ENCODE measurements at places on chromosomes 1 and 21. TPM values are rescaled to one million over a fixed set of nuclear protein-coding genes. Genes with fewer than 3 reads are reported as not detected.

GRCh38 chr1:222629921-222630535, 12.1 kb downstream of the MIA3 start:
- no peak for DNase-seq

DNA sequence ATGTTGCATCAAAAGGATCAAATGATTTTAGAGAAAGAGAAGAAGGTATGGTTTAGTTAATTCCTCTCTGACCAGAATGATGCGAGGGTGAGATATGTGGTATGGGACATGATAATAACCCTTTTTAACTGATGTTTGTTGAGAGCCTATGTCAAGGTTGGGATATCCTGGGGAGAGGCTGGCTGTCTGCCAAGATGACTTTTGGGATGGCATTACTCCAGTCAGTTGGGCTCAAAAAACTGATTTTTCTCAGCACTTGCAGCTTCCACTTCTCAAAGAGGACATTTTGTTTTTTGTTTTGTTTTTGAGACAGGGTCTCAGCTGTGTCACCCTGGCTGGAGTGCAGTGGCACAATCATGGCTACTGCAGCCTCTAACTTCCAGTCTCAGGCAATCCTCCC, 17.7 kb upstream of the STX12 start:
- DNase-seq: no peak

DNA sequence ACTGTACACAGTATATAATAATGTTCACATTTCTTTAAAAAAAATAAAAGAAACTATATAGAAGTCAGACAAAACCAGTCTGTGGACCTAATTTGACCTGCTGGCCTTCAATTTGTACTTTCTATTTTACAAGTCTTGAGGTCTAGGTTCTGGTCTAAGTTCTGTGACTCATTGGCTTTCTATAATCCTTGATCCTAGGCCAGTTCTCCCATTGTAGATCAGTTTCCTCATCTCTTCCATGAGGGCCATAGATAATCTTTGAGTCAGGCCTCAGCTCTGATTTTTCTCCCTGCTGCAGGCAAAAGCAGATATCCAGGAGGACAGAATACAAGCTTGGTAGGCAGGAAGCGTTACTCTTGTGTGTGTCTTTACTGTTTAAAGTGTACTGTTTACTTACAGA, 603.7 kb upstream of the CAMK1G start:
- no peak for DNase-seq

DNA sequence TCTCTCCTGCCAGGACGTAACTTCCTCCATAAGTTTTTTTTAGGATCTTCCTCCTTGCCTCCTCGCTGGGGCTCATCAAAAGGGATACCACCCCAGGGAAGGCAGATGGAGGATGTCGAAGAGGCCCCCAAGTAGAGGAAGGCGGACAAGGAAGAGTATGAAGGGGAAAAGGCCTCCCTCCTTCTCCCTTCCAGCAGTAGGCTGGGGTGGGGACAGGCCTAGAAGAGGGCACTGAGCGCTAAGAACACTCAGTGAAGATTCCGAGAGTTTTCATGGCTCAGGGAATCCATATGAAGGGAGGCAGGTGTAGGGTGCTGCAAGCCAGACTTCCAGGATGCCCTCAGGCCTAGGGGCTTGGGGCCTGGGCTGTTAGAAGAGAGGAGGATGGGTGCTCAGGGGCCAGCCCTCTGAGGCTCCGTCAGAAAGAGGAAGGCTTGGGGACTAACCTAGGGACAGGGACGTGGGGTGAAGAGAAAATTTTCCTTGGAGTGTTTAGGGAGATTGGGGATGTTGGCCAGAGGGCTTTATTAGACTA, 1.8 kb upstream of the SLC6A9 start:
- no peak for DNase-seq

DNA sequence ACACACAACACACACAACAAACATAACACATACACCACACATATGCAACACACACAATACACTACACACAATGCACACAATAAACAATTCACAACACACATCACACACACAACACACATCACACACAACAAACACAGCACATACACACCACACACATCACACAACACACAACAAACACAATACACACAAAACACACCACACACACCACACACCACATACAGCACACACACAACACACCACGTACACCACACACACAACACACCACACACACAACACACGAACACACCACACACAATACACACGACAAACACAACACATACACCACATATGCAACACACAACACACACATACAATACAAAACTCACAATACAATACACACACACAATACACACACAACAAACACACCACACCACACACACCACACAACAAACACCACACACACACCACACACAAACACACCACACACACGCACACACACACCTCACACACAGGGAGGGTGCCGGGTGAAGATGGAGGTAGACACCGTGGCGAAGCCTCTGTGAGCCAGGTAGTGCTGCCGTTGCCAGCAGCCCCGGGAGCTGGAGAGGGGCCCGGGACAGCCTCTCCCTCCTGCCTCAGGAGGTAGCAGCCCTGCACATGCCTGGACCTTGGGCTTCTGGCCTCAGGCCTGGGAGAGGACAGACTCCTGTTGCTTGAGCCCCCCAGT, 30.4 kb upstream of the C1orf174 start:
- no peak for DNase-seq

- no peak for DNase-seq
These were observed 10.1 kb upstream of the ABCA4 start for GRCh38 chr1:94130851-94131595.

DNA sequence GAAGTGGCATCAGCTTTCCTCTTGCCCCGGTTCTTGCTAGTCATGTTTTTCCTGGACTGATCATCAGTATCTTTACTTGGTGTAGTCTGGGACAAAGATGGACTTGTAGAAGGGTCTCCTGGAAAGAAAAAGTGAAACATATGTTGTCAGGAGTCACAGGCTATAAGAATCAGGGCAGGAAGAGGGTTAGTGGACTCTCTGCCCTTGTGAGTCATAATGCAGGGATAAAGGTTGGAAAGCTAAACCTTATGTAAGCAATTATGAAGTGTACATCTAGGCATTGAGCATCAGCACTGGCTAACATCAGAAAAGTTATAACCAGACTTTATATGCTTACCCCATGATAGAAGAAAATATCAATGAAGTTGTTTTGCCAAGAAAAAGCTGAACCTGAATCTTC, 51.2 kb downstream of the XKR8 start:
- no peak for DNase-seq

DNA sequence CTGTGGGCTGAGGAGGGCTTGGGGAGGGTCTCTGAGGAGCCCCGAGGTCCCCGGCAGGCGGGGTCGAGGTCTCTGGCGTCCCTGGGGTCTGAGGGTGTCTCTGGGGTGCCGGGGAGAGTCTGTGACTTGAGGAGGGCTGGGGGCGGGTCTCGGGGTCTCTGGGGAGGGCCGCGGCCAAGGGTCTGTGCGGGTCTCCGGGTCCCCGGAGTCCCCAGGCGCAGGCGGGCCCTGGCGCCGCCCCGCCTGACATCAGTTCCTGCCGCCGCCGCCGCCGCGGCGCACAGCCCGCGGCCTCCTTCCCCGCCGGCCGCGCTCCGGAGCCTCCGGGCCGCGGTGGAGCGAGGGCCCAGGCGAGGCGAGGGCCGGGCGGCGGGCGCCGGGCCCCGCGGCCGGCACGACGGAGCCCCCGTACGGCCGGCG, at the start of gene PLEKHM2:
TSS of gene PLEKHM2 (plus strand) at position 279 of the 420 bp plus-strand sequence. CDS start 239 bp downstream, outside the sequence.
- no peak for DNase-seq

DNA sequence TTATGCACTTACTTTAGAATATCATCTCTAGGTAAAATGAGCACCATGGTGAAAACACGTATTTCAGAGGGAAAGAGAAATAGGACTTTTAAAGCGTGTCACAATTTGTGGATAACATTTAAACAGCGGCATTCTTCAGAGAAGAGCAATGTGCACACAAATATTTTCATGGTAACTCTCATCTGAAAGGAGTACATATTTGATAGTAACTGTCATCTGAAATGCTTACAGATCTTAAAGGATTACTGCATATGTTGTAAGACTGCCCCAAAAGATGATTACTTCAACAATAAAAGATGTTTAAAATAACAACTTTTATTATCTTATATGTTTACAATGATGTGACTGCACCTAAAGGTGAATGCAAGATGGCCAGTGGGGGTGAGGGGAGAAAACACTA, 408.8 kb downstream of the PLA2G4A start:
- DNase-seq: no peak

- no peak for DNase-seq
These were observed 49.7 kb downstream of the GPR52 start for GRCh38 chr1:174497478-174497877.

DNA sequence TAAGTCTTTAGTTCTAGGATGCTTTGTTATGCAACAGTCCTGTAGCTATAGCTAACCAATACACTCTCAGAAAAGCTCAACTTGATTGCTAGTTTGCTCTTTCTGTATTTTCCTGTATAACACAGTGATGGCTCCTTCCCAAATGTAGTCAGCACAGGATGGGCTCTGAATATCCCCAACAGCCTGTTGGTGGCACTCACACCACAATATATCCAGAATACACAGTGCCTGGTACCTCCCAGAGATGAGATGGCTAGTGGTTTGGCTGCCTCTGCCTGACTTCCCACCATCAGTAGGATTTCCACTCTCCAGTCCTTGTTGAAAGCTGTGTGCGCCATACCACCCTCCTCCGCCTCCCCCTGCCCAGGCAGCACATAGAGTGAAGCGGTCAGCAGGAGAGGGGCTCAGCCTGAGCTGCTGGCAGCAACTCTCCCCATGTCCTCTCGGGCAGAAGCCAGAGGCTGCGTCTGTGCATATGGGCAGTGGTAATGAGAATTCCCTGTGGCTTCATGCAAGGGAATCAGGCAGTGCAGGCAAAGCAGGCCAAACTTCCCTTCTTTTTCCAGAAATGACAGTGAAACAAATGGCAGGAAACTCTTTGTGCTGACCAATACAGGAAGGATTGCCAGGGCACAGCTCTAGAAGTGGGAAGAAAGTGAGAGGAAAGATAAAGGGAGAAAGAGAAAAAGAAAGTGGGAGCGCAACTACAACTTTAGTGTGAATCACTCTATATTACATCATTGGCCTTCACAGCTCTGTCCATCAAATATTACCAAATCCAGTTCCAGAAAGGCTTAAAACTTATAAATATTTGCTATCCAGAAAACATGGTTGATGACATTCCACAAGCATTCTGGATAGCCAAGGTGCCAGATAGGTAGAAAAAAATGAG, 49.7 kb downstream of the LMX1A start:
- DNase-seq: no peak

DNA sequence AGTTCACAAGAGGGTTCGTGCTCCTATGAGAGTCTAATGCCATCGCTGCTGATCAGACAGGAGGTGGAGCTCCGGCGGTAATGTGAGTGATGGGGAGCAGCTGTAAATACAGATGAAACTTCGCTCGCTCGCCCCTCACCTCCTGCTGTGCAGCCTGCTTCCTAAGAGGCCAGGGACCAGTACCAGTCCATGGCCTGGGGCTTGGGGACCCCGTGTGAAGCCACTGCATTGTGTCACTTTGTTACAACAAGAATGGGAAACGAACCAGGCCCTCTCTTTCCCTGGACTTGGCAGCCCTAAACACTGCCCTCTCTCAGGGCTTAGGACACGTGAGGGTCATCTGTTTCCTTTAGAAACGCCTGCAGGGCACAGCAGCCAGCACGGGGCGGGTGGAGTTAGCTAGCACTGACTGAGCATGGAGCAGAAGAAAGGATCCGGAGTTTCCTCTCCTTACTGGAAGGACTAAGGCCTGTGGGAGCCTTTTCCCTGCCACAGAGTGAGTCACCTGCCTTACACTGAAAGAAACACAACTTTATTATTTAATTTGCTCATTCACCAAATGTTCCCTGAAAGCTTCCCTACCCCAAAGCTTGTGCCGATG, 185.2 kb upstream of the TMEM51 start:
- no peak for DNase-seq

GRCh38 chr1:173063171-173063570, 12.4 kb upstream of the TNFSF18 start:
- no peak for DNase-seq

GRCh38 chr1:42482635-42483153, 19.6 kb downstream of the CCDC30 start:
- DNase-seq: no peak

- no peak for DNase-seq
These were observed 45.9 kb upstream of the PUM1 start for GRCh38 chr1:31111290-31111951.

DNA sequence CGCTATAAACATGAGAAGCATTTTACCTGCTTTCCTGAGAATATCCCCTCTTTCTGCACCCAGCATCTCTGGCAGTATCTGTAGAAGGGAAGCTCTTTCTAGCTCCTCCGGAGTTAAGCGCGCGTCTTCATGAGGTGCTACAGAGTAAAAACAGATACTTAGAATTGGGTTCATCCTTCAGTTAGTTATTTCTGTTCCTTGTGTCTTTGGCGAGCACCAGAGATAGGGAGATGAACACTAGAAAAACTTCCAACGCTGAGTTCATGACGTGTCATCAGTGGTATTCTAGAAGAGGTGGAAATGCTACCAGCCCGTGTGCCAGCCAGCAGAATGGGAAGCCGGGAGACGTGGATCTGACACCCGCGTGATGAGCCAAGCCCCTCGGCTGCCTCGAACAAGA, 2.1 kb downstream of the UTS2 start:
- DNase-seq: no peak

BSND gene
- polyA plus RNA-seq: 4.2 TPM

DCST1 gene
- 0.34 TPM for polyA plus RNA-seq

DMBX1 gene
- polyA plus RNA-seq: not detected

PRKAA2 gene
- polyA plus RNA-seq: 17.0 TPM

LCE3D gene
- polyA plus RNA-seq: not detected

CRNN gene
- polyA plus RNA-seq: not detected

RALGPS2 gene
- 31.4 TPM for polyA plus RNA-seq

SV2A gene
- 7.7 TPM for polyA plus RNA-seq

CD48 gene
- 0.66 TPM for polyA plus RNA-seq

Measured in left renal cortex interstitium (tissue), 4 donors.